ENCODE measurements at places on chromosomes 5 and 9.

- DNase-seq: no peak
Observed at GRCh38 chr9:1653282-1653681, 361.9 kb upstream of the SMARCA2 start.

- DNase-seq: no peak
Observed at GRCh38 chr5:142974409-142974808, 204.2 kb downstream of the ARHGAP26 start.

GRCh38 chr5:107776922-107777740 is 106.4 kb upstream of the EFNA5 start:
- DNase-seq: no peak

- DNase-seq: no peak
Observed at GRCh38 chr5:166436872-166437271, 1854.6 kb upstream of the WWC1 start.

Measured in NCI-H1092 treated with DMSO at 0.1 percent for 48 hours (cell line).